ENCODE measurements at places on chromosomes 3 and 15.

- no peak for DNase-seq
Observed at GRCh38 chr15:60788692-60789103, 309.8 kb upstream of the ICE2 start.

GRCh38 chr3:61955483-61955882 lies 394.1 kb downstream of the PTPRG start:
- DNase-seq = no peak

- DNase-seq = no peak
Observed at GRCh38 chr3:71127844-71128243, 455.7 kb downstream of the FOXP1 start.

GRCh38 chr3:73621388-73621787 lies 3.4 kb downstream of the PDZRN3 start:
- no peak for DNase-seq

DNA sequence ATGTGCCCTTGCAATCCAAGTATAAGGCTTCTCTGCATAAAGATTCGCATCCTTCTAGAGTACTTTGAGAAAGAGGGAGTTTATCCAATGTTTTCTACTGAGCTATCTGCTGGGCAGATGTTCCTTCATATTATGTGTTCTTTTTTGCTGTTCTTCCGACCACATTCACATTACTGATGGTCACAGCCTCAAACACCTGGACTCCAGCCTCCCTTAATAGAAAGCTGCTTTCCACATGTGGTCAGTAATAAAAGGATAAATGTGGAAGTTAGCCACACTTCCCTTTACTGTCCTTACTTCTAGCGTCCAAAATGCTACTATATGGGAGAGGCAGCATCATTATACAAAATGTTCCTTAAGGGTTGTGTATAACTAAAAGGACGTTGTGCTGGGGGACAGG lies 116.9 kb downstream of the CD47 start:
- DNase-seq = no peak

DNA sequence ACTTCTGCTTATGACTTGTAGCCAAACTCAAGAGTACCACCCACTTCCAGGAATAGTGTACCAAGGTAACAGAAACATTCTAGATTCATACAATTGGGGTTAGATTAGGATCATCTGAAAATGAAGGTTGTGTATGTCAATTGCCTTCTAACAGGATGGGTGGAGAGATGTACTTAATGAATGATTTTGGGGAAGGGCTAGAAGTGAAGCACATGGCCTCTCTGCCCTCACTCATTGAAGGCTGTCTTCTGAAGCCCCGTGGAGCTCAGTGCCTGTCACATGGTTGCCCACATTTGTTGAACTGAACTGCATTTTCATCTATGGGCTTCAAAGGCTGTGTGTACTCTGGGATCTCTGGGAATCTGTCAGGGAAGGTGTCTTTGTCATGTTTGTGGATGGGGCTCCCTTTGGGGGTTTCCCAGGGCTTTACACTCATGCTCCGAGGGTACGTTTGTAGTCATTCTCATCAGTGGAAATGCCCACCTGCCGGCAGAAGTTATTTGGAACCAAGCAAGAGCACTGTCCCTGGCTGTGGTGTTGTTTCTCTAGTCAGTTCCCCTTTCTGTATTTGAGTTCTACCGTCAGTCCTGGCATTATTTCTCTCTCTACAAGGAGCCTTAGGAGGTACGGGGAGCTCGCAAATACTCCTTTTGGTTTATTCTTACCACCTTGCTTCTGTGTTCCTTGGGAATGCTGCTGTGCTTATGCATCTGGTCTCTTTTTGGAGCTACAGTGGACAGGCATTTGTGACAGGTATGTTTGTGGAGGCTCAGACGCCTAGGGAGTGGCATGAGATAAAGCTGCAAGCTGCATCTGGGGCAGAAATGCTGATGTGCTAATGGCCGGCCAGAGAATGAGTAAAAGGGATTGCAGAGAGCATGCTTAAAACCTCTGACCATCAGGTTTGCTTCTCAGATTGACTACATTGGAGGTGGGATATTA lies 22.4 kb downstream of the CD86 start:
- DNase-seq = no peak

DNA sequence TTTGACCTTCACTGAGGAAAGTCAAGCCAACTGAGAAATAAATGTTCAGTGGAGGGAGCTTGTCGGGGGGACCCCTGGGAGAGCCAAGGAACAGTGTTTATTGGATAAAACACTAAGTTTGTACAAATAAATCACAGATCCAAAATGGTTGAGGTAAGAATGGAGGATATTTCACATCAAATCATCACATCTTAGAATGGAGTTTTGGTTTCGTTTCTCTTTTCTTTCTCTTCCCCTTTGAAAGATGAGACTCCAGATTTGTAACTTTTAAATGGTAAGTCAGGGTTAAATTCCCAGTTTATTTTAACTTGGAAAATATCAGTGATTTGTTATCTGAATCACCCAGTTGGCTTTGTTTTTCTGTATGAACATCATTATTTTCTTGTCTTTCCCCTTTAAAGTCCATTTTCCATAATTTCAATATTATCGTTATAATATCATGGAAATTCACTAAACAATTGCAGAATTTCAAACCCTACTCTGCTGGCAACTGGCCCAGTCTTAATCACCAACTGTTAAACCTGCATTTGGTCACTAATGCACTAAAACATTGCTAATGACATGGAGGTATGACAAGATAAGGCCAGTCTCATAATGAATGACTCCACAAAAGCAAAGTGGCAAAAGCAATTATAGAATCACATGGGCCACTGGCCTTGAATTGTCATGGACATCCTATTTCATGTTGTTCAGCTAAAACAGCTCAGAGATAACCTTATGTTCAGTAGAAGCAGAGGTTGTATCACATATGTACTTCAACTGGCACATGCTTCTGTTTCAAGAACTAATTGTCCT lies 295.1 kb downstream of the SHOX2 start:
- DNase-seq = no peak

DNA sequence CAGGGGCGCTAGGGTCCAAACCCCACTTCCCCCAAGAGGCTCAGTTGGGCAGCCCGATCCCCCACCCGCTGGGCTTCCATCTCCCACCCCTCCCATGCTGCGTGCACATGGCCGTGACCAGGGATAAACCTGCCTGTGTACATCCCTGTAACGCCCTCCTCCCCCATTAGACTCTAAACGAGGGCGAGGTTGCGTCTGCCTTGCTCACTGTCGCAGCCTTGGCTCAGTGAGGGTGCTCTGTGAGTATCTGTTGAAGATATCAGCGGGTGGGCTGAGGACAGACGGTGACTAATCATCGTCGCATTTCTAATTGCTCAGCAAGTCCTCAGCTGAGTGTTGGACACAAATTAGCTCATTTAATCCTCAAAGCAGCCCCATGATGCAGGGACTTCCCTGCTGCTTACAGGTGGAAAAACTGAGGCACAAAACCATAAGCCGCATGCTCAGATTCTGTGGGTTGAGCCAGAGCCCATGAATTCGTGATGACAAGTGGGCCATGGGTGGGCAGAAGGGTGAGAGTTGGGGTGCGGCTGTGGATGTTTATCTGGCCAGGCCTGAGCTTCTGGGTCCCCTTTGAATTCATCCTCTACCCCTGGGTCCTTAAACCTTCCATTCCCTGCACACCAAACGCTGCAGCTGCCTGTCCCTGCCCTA lies 26.0 kb downstream of the FBLN2 start:
- DNase-seq = peak; percentile 30

DNA sequence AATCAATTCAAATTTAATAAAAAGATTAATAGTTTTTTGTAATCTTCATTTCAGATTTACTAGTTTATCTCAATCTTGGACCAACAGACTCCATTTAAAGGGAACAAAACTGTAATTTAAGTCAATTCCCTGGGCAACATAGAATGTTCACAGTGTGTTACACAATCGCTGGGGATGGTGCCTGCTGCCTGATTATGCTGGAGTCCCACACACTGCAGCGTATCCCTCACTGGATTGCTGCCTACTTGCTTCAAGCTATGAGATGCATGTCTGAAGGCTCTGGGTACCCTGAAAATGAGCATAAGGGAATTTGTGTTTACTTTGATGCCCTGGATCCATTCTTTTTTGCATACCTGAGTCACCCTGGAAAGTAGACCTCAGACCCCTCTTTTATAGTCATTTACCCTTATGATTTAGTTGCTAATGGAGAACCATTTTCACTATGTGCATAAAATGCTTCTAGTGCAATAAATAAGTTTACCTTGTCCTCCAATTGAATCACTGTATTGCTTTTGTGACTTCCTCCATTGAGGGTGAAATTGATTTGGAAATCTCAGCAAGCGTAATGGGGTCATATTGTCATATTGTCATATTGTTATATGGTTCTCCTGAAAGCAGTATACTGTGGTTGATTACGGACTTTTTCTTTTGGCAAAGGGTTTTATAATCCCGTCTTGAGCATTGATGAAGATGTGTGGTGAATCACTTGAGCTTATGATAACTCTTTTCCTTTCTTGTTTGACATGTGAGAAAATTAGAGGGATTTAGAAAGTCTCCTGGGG lies 35.9 kb downstream of the ITPR1 start:
- no peak for DNase-seq

GRCh38 chr15:73869216-73869995 lies 4.0 kb upstream of the TBC1D21 start:
- no peak for DNase-seq

DNA sequence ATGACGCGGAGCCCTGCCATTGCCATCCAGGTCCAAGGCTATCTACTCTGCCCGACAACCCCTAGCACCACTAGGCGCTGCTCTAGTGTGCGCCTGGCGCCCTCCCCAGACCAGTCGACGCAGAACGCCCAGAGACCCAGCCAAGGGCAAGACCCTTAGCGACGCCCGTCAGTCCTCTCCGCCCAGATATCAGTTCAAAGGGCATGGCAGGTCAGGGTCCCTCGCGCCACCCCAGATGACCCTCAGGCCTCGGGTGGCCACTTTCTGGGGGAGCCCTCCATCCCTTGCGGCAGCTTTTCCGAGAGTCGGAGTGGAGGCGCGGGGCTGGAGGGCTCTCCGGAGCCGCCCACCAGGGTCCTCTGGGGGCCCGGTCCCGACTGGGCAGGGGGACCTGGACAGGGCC lies 371 bp upstream of the CLSTN2 start:
- DNase-seq = no peak

DNA sequence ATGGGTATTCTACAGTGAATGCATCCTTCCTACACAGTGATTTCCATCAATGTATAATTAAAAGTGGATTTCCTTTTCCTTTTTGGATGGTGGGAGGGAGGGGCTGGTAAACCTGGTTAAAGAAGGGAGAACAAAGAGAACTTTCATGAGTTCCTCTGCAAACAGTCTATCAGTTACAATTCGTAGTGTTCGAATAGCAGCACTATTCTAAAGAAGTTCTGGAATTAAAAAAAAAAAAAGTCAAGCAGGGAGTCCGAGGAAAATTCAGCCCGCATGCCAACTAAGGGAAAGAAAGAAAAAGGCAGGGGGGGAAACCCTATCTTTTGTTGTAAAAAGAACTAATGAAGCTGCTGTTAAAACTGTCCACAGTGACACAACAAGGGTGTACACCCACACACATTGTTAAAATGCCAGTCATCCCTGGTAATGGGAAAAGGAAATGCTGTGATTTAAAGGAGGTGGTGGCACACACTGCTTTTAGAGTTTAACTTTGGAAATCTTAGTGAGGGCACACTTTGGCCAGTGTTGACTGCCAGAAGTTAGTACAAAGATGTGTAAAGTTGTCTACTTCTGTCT lies 521.2 kb downstream of the ZIC1 start:
- no peak for DNase-seq

- DNase-seq = peak; percentile 42
Observed at GRCh38 chr15:75732809-75733451, 20.3 kb upstream of the CSPG4 start.

GRCh38 chr3:152350139-152350538 lies 81.4 kb downstream of the MBNL1 start:
- DNase-seq = no peak

DNA sequence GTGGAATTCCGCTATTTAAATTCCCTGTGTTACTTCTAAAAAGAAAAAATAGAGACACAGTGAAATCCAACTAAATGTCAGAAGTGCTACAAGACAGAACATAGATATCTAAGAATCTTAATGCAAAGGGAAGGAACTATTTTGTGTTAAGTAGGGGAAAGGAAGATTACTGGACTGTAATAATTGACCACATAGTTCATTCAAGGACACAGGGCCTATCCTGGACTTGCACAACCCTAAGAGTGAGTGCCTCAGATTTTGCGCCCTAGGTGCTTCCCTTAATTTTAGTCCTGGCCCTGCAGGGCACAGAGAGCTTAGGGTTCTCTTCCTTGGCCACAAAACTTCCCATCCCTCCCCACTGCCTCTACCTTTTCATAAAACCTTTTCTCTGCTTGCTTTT lies 3.5 kb upstream of the IL20RB start:
- DNase-seq = no peak

GRCh38 chr3:73143821-73144237 lies 82.4 kb downstream of the EBLN2 start:
- DNase-seq = no peak

DNA sequence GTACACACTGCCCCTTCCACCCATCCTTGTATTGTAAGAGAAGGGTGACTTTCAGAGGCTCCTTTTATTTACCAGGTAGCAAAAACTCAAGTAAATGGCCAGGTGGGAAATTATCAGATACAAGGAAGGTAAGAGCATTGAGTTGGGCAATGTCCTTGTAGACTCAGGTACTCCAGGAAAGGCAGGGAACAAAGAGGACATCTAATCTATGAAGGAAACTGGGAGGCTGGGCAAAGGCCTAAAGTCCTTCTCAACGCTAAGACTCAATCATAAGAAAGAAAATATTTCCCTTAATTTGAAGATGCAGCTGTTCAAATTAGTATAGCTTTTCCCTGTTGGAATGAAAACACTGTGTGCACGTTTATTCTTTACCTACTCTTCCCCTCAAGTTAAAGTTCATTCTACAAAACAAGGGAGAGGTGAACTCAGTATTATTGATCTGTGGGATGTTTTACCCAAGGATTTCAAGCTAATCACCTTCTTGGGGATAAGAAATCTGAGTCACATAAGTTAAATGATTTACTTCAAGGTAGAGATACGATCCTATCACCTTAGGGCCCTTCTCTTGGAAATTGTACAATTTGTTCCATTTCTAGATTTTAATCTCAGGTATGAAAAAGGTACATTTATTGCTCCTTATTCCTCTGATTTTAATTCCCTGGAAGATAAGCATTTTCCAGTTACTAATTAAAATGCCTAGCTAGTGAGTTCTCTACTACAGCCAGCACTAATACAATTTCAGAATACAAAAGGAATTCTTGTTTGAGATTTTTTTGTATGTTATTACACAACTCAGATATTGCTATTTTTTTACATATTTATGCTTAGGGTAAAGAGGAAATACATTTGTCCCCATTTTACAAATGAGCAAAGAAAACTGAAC lies 80.6 kb downstream of the PLD1 start:
- DNase-seq = no peak

DNA sequence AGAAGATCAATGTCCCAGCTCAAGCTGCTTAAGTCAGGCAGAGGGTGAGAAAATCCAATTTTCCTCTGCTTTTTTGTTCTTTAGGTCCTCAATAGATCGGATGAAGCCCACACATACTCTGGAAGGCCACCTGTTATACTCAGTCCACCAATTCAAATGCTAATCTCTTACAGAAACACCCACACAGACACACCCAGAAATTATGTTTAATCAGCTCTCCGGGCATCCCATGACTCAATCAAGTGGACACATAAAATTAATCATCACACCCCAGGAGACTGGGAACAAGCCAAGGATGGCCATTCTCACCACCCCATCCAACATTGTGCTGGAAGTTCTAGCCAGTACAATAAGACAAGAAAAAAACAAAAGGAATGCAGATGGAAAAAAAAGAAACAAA lies 67.8 kb upstream of the SLC24A5 start:
- DNase-seq = no peak

- peak; percentile 79 for DNase-seq
Observed at GRCh38 chr15:91706322-91707032, 147.0 kb upstream of the SLCO3A1 start.

GRCh38 chr3:97713634-97714033 lies 50.9 kb upstream of the ARL6 start:
- no peak for DNase-seq
